Stimulated activated CD4-positive, alpha-beta T cell treated with anti-CD3 and anti-CD28 coated beads, Interleukin-1b, Interleukin-23, amount 100 ng/mL, for 1 hour (primary cell): ENCODE measurements at places on chromosomes 12 and 14.

- no peak for DNase-seq
Measured at GRCh38 chr14:55964091-55964490, 154.1 kb upstream of the PELI2 start.

DNA sequence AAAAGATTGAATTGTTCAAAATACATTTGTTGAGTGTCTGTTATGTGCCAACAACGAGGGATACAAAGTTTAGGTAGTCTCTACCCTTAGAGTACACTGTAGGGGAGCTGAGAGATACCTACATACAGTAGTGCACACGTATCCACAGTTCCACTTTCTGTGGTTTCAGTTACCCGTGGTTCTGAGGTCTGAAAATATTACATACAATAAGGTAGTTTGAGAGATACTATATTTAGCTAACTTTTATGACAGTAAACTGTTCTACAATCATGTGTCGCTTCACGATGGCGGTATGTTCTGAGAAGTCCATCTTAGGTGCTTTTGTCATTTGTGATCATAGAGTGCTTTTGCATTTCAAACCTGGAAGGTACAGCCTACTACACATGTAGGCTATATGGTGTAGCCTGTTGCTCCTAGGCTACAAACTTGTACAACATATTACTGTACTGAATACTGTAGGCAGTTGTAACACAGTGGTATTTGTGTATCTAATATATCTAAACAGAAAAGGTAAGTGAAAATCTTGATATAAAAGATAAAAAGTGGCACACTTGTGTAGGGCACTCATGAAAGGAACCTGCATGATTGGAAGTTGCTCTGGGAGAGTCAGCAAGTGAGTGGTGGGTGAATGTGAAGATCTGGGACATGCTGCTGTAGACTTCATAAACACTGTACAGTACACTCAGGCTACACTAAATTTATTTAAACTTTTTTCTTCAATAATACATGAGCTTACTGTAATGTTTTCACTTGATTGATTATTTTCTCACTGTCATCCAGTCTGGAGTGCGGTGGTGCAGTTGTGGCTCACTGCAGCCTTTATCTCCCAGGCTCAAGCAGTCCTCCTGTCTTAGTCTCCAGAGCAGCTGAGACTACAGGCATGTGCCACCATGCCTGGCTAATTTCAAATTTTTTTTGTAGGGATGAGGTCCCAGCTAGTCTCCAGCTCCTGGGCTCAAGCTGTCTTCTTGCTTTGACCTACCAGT, 4.0 kb downstream of the CPSF6 start:
- DNase-seq = no peak

- DNase-seq = peak; percentile 64
Measured at GRCh38 chr14:92613008-92613658, 99.6 kb downstream of the RIN3 start.

DNA sequence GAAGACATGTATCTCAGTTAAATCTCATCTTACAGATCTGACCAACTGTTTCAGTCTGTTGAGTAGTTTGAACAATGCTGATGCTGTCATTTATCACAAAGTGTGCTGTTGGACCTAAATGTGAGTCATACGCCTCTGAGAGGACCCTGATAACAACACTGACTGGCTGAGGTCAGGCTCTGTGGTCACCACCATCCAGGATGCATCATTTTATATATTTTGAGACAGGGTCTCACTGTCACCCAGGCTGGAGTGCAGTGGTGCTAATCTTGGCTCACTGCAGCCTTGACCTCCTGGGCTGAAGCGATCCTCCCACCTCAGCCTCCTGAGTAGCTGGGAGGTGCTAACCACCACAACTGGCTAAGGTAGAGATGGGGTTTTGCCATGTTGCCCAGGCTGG, 181.0 kb upstream of the RGS6 start:
- no peak for DNase-seq

DNA sequence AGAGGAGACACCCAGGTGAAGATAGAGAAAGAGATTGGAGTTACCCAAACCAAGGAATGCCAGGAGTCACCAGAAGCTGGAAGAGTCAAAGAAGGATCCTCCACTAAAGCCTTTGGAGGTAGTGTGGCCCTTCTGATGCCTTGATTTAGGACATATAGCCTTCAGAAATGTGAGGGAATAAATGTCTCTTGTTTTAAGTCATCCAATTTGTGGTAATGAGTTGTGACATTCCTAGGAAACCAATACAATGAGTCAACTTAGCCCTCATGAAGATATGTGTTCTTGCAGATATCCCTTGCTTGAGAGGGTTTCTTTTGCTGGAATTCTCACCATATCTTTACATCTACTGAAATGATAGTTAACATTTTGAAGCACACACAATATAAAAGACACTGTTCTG, 58.8 kb downstream of the CCER1 start:
- DNase-seq = no peak

DNA sequence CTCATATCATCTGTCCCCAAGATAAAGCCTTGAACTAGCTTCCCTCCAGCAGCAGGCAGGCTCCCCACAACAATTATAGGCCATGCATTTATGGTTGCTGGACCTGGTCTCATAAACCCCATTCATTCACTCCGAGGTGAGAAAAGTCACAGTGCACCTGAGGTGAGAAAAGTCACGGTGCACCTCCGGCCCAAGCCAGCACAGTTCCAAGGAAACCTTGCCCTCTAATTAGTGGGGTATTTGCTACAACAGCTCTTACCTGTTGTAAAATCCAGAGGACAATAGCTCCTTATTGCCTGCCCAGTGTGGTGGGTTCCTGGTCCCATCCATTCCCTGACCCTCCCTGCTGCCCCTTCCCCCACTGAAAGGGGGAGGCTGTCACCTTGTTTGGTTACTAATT, 65.6 kb downstream of the FBXL14 start:
- DNase-seq = no peak
